ENCODE measurements at places on chromosomes 7 and 10.
A peak's percentile ranks its signal among the peaks of the same experiment; 100 is the strongest.

GRCh38 chr7:127907110-127908040, 123.9 kb downstream of the LRRC4 start:
- DNase-seq: no peak

DNA sequence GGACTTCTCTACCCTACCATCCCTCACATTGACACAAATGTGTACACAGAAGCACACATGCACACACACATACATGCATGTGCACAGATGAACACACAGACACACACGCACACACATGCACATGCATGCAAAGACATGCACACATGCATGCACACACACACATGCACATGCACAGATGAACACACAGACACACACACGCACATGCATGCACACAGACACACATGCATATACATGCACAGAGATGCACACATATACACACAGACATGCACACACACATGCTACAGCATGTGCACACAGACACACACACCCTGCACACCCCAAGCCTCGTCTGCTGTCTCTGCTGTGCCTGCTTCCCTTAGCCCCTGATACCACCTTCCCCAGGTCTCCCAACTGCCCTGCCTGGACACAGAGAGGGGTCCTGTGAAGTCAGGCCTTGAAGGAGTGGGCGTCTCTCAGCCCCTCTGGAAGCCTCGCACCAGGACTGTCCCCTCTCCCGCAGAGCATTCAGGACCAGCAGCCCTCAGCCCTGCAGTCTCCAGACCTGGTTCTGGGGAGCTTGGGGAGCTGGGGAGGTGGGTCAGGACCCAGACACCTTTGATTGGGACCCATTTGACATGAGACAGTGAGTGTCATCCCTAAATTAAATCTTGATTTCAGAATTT, 181.8 kb downstream of the DNAJB6 start:
- DNase-seq: peak; percentile 39

GRCh38 chr10:30456266-30456665, 22.3 kb downstream of the MAP3K8 start:
- no peak for DNase-seq

DNA sequence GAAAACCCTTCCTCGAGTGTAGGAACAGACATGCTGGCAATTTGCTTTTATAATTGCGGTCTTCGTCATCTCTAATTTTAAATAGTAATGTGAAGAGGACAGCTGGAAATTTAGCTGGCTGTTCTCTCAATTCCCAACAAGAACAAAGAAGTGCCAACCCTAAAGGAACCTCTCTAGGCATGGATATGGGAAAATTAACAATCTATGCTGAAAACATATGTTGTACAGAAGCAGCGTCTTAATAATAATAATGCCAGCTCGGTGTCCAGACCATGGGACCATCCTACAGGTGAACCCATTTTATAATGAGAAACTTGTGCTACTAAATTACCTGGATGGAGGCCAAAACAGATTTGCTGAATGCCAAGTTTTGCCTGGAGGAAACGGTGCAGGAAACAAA, 641.4 kb upstream of the MGMT start:
- no peak for DNase-seq

- DNase-seq: peak; percentile 53
Observed at GRCh38 chr10:116720668-116721546, 21.5 kb downstream of the HSPA12A start.

DNA sequence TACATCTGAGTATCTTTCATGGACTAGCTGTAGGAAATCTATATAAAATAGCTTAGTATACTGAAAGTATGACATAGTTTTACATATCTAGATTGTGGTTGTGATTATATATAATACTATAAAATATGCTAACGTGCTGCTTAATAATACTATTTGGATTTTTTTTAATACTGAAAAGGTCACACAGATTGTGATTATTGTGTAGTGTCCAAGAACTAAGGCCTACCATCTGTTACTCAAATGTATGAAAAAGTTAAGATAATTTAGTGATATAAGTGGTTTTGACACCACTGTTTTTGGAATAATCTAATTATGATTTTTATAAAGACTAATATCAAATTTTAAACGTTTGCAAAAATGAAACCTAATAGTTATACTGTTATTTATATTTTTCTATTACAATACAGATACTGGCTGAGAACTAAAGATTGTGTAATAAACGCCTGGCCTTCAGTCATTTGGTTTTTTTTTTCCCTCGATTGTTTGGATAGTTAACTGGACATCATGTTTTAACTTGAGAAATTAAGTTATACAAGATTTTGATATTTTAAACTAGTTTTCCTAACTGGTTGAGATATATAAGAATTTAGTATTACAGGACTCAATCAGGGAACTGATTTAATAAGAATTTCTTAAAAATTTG, 12.6 kb downstream of the PTEN start:
- no peak for DNase-seq

GRCh38 chr10:13759168-13759567, 172.4 kb downstream of the PRPF18 start:
- peak; percentile 65 for DNase-seq

- no peak for DNase-seq
Observed at GRCh38 chr7:92685136-92686042, 95.2 kb upstream of the FAM133B start.

DNA sequence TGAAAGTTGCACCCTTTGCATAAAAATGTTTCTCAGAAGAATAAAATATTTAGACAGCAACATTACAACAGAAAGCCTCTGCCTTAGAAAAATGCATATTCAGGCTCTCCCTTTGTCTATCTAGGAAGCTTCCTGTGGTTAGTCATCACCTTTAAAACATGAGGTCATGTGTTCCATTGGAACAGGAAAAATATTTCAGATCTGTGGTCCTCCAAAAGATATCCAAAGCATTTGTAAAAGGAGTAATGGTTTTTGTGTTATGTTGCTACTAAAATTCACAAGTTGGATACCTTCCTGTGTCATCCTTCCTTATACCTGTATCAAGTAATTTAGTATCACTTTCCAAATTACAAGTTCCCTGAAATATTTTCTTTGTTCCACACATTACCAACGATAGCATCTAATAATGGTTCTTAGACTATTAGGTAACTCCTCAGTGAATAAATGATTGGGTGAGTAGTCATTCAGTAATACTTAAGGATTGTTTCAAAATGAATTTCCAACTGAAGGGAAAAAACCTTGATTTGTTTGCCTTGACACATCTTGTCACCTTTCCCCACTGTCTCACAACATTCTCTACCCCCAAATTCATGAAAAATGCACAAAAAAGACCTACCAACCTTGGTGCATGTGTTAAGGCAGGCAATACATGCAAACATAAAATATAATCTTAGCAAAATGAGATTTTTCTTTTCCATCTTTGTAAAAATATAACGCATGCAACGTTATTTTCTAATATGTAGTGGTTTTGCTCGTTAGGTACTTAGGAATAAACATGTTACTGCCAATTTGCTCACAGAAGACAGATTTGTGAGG, 19.7 kb upstream of the RHOBTB1 start:
- DNase-seq: no peak

DNA sequence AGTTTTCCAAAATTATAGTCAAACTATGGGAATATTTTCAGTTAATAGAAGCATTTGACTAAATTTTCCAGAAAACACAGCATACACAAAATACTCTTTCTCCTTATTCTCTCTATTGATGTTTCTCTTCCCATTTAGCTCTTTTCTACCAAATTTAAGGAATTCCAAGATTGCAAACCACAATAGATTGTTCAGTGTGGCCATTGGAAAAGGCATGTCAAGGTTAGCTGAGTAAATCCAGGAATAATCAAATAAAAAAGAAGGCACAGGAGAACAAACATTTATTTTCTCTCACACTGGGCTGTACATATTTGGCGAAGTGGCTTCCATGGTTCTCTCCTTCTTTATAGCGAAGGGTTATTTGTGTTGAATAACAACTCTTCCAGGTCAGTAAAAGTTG, 117.3 kb downstream of the THSD7A start:
- no peak for DNase-seq

- DNase-seq: no peak
Observed at GRCh38 chr10:119138346-119139306, 26.9 kb downstream of the SFXN4 start.

- DNase-seq: no peak
Observed at GRCh38 chr7:92955081-92955480, 118.7 kb upstream of the CDK6 start.

DNA sequence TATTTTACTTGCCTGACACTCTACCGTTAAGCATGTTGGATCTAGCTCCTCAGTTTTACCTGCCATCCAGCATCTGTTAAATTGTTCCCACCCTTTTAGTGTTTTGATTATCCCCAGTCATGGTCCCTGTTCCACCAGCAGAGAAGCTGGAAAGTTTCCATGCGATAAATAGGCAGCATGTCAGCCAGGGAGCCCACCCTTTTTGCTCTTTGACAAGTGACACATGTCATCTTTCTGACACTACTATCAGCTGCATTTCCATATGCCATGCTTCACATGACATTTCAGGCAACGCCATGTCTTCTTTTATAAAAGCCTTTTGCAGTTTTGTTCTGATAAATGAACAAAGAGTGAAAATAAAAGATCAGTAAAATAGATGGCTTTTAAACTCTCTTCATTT, 310.8 kb downstream of the MAGI2 start:
- DNase-seq: no peak

GRCh38 chr10:87523731-87524130, 19.0 kb downstream of the MINPP1 start:
- DNase-seq: no peak

DNA sequence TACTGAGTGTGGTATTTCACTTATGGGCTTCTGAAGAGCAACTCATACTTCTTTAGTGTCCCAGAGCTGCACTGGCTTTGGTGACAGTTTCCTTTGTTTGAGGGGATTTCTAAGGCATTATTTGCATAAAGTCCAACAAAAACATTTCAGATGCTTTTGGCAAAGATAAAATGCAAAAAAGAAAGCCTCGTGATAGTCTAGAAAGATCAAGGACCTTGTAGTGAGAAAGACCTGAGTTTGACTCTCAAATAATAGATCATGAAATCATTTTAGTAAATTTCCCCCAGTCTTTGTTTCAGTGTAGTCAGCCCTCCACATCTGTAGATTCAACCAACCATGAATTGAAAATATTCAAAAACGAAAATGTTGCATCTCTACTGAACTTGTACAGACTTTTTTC, 107.4 kb downstream of the EEPD1 start:
- no peak for DNase-seq

- no peak for DNase-seq
Observed at GRCh38 chr7:151043959-151044358, 4.4 kb upstream of the ASIC3 start.

DNA sequence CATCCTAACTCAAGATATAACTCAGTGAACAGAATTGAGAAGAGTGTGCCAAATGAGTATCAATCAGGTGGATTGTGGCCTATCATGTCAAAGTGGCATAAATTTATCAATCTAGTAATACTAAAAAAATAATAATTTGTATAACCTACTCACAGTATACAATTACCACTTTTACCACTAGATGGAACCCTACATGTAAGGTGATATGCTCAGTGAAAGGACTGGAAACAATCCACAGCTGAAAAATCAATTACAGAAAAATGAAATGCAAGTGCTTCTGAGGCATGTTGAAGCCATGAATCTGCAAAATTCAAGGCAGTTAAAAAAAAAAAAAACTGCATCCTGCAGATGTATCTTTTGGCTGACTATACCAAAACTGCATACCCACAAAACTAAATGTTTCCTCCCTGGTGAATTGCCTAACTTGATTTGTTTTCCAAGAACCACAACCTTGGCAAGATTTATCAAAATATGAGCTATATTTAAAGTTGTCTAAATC, 13.9 kb downstream of the ARHGAP19 start:
- DNase-seq: no peak

GRCh38 chr10:117861329-117861728, 185.4 kb downstream of the RAB11FIP2 start:
- no peak for DNase-seq

DNA sequence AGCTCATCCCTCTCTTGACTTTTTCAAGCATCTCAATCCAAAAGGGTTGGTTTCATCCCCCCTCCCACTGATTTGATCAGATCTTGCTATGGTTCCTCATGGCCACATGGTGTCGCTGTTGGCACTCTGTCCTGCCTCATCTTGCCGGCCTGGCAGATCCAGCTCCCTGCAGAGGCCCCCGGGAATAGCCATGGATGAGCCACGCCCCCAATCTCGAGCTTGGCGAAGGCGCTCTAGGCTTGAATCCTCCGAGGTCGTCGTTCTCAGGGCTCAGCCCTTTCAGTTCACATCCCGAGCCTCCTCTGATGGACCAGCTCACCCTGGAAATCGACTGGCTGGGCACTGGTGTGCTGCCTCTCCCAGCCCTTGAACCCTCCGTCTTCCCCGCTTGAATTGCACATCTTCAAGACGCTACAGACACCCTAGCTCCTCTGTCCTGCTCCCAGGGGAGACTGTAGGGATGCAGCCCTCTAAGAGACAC, 628.7 kb downstream of the TYW1 start:
- DNase-seq: peak; percentile 91

GRCh38 chr7:47291461-47292081, 290.3 kb downstream of the TNS3 start:
- DNase-seq: no peak

- peak; percentile 20 for DNase-seq
Observed at GRCh38 chr10:130418731-130419130, 282.5 kb downstream of the GLRX3 start.

Measured in ecto neural progenitor cell (in vitro differentiated cells).